Stimulated activated CD8-positive, alpha-beta memory T cell treated with anti-CD3 and anti-CD28 coated beads, Interleukin-2, amount 100 ng/mL, for 1 hour (primary cell): ENCODE measurements at places on chromosomes 11 and 22.

DNA sequence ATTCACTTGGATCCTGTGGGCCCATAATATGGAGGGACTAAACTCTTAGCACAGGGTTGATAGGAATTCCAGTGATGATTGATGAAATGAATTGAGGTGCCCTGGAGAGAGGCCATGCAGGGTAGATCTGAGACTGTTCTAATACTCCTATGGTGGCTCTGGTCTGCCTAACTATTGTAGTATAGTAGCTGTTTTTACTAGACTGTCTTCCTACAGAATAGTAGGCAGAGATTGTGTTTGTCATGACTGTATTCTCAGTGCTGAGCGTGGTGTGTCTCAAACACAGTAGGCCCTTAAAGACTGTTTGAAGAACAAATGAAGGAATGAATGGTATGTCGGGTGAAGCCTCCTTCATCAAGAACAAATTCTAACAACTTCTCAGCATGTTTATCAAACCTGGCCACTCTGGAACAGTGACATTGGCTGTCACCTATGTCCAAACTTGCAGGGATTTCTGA is 107.0 kb upstream of the SESN3 start:
- no peak for DNase-seq

DNA sequence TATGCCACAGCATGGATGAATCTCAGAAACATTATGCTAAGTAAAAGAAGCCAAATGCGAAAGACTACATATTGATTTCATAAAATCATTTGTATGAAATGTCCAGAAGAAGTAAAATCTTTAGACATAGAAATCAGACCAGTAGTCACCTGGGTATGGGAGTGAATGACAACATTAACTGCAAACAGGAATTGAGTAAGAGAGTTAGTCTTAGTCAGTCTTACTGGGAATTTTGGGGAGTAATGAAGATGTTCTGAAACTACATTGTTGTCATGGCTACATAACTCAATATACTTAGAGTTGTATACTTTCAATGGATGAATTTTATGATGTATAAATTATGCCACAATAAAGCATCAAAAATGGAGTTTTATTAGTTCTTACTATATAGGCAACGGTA is 107.8 kb upstream of the CHORDC1 start:
- DNase-seq: no peak

- DNase-seq: no peak
These were observed 1164.4 kb downstream of the BRD1 start for GRCh38 chr22:48663297-48663696.

DNA sequence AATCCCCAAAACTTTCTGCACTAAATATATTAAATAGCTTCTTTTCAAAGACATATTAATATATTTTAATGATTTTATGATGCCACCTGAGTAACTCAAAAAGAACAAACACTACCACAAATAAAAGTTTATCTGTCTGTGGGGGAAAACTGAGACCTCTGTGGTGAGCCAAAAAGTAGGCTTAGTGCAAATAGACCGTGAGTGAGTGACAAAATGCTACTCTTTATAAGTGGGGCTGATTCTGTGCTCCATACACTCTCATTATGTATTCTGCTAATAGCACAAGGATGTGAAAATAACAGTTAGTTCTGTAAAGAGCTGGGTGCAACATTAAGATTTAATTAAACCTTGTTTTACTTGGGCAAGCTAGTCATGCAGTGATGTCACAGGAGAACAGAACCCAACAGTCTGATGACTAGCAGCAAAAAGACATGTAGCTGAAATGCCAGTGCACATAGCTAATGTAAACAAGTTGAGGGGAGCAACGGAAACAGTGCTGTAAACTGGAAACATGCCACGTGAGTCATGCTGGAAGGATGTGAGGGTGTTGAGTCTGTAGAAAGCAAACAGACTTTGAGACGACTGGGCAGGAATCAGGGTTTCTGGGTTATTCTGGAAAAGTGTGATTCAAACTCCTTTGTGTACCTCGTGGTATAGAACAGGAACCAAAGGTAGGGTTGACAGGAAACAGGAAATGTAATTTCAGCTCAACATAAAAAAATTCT is 1130.4 kb downstream of the LRRC4C start:
- DNase-seq: no peak

DNA sequence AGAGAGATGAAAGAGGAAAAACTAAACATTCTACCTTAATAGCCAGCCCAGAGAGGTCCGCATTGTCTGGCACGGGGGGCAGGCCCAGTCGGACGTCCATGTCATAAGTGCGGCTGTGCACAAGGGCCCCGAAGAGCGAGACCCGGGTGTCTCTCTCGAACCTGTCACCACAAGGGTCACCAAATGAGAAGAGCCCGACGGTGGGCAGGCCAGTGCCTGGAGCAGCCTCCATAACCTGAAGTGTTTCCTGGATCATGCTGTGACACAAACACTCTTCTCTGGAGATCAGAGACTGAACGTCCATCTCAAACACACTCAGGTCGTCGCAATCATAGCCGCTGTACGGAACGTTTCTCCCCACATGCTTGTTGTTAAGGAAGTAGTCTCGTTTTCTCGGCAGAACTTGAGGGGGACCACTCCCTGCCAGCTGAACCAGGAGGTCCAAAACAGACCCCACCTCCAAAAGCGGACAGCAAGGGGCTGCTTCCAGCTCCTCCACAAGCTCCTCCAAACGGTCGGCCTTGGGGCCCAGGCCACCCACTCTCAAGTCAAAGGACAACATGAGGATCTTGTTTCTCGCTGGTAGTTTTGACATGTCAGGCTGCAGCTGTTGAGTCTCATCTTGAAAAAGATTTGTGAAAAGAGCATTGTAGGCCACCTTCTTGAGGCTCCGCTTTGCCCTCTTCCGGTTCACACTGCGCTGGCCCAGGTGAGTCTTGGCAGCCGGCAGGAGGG is 971 bp downstream of the TUBGCP6 start:
- no peak for DNase-seq
